ENCODE measurements at places on chromosomes 5 and 9.

DNA sequence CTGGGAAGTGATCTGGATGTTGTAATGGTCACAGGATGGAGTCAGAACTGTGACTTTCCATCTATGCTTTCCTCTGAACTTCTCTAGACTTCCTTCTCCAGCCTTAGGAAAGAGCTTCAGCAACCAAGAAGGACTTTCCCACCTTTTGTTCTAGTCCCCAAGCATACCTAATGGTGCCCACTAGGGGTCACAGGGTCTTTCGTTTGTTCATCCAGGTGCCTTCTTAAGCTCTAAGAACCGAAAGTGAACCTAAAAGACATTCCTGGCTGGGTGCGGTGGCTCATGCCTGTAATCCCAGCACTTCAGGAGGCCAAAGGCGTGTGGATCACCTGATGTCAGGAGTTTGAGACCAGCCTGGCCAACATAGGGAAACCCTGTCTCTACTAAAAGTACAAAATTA, 1.8 kb upstream of the WNT8A start:
- DNase-seq, result no peak

DNA sequence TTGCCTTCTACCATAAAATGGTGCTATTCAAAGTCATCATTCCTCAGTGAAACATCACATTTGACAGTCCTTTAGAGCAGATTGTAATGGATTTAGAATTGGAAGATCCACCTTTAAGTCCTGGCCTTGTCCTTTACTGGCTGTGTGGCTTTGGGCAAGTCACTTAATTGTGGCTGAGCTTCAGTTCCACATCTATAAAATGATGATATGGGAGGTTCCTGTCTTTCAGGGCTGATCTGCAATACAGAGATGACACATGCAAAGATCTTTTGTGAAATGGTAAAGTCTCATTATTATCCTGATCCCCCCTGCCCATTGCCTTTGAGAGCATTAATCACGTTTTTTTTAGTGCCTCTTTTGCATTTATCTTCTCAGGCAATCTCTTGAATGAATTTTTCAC, 58.2 kb downstream of the ZFAND5 start:
- no peak for DNase-seq

DNA sequence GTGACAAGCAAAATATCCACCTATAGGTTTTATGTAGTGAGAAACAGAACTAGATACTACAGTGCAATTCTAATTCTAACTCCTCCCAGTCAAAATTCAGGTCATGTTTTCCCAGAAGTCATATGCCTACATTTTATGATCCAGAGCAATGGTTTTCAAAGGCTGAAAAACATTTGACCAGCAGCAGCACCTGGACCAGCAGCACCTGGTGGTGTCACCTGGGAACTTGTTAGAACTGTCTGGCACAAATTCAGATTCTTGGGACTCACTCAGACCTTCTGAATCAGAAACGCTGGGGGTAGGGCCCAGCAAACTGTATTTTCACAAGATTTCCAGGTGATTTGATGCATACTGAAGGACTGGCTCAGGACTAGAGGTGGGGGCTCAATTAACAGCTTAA, 367.7 kb upstream of the RFX3 start:
- DNase-seq, result no peak

GRCh38 chr5:17230808-17231525, 13.5 kb downstream of the BASP1 start:
- no peak for DNase-seq

- DNase-seq, result peak; percentile 21
Observed at GRCh38 chr5:151022511-151023018, 2.2 kb downstream of the GPX3 start.

- no peak for DNase-seq
Observed at GRCh38 chr9:113289091-113289490, 13.6 kb downstream of the PRPF4 start.

DNA sequence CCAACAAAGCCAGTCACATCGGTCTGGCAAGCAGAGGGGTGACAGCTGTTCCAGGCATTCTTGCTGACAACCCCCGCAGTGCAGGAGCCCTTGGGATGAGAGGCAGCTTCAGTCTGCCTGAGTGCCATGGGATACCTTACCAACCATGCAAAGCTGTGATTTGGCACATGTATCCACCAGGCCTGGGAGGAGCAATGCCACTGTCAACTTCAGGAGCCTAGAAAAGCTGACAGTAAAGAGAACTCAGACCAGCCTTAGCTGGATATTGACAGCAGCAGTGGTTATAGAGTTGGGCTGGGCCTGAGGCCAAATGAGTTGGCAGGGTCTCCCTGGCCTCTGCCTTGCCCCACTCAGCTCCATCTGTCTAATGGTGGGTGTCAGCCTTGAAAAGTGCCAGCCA, 10.1 kb upstream of the PLPPR1 start:
- DNase-seq, result no peak

GRCh38 chr5:158639881-158640592, 459.7 kb downstream of the EBF1 start:
- no peak for DNase-seq

DNA sequence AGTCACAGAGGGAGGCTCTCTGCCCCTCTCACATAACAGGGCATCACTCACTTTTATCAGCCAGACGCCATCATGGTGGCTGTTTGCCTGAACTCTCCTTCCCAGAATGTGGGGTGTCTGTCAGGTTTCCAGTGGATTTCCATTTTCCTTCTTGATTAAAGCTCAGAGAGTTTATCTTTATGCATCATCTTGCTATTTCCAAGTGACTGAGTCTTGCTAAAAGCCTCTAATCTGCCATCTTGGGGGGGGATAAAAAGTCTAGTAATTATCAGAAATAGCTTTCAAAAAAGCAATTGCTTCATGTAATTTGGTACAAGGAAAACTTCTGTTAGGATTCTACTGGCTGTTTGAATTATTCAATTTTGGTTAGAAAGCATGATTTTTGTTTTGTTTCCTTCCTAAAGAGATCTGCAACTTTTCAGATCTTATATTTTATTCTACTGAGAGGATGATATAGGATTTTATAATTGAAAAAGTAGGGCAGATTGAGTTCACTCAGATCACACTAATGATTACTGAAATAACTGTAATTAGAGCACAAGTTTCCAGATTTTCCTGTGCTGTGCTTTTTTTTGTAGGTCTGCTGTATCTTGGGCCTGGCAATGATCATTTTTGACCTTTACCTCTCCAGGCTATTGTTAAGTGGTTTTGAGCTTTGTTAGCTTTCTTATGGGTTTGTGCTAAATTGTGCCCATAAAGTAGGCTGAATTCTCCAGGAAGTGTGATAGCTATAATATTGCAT, 661.5 kb downstream of the TLE4 start:
- DNase-seq, result no peak

GRCh38 chr5:139646912-139647505, 1.1 kb upstream of the CXXC5 start:
- no peak for DNase-seq

GRCh38 chr9:132074736-132075135, 4.9 kb downstream of the MED27 start:
- DNase-seq, result peak; percentile 79

GRCh38 chr5:119708076-119708790, 78.9 kb downstream of the FAM170A start:
- DNase-seq, result no peak

DNA sequence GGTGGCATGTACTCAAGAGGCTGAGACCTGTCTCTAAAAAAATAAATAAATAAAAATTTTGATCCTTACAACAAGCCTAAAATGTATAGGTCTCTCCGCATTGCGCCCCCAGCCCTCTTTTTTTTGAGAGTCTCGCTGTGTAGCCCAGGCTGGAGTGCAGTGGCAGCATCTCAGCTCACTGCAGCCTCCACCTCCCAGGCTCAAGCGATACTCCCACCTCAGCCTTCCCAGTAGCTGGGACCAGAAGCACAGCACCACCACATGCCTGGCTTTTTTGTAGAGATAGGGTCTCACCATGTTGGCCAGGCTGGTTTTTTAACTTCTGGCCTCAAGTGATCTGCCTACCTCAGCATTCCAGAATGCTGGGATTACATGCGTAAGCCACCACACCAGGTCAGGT, 2.2 kb upstream of the GARIN3 start:
- no peak for DNase-seq

- DNase-seq, result no peak
Observed at GRCh38 chr9:2047144-2047671, 32.1 kb downstream of the SMARCA2 start.

DNA sequence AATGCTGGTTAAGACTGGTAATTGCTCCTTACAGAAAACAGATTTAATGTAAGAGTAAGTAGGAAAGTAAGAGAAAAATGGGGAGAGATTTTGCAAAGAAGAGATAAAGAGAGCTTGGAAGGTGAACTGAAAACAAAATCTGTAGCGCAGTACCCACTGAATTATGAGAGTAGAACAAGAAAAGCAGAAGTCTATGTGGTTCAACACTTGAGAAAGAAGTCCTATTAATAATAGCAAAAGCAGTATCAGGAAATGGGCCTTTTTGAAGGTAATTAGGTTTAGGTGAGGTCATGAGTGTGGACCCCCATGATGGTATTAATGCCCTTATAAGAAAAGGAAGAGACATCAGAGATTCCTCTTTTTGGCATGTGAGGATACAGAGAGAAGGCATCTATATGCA, 460.6 kb downstream of the CETN3 start:
- no peak for DNase-seq

- no peak for DNase-seq
Observed at GRCh38 chr5:98076501-98076900, 697.0 kb upstream of the RGMB start.

GRCh38 chr9:4548811-4549725, 58.8 kb downstream of the SLC1A1 start:
- no peak for DNase-seq

DNA sequence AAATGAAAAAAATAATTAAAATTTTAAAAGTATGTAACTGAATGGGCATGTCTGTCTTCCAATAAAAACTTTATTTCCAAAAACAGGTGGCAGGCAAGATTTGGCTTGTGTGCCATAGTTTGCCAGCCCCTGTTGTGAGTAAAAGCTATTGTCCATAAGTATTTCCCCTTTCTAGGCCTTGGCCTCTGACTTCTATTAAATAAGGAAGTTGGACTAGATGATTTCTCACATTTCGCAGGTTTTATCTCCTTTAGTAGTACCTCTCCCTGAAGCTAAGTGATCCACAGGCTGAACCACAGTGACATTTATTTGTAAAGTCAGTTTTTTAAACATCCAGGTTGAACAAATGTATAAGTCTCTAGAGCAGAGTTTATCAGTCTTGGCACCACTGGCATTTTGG, 41.3 kb downstream of the RECK start:
- DNase-seq, result no peak

GRCh38 chr9:121566481-121567465, 67.1 kb upstream of the GGTA1 start:
- DNase-seq, result peak; percentile 72

DNA sequence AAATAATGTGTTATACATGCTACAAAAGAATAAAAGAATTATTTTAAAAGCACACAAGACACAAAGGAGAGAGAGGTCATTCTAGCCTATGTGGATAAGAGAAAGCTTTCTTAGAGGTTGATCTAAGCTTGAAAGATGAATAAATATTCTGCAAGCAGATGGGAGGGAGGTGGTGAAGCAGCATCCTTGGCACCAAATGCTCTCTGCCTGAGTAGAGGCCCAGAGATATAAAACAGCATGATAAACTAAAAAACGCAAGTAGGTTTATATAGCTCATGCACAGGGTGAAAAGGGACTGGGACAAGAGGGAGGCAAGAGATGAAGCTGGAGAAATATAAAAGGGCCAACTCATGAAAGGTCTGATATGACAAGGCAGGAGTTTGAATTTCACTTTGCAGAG, 283.2 kb upstream of the POU5F2 start:
- DNase-seq, result no peak

DNA sequence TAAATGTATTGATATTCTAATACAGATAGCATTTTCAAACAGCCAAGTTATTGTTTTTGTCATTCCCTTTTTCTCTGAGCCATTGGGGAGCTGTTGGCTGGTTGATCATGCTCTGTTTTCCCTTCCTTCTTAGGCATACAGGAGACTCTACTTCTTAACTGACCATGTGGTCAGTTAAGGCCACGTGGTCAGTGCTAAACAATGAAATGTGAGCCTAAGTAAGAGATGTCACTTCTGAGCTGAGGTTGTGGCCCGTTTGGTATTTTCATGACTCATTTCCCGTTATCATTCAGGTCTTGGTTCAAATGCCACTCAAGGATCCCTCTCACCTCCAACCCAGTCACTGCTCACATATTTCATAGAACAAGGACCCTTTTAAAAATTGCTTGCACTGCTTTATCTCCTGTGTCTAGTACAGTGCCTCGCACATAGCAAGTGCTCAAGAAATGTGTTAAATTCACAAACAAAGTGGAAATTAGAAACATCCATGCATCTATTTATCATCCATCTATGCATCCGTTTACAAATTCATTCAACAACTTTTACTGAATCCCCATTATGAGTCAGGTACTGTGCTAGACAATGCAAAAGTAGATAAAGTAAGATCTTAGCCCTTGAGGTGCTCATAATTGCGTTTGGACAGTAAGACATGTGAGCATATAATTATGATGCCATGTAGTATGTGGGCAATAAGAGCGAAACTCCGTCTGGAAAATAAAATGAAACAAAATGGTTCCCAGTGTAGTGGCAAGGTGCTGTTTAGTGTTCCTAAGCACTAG, 50.7 kb downstream of the ARRDC3 start:
- DNase-seq, result peak; percentile 72

DNA sequence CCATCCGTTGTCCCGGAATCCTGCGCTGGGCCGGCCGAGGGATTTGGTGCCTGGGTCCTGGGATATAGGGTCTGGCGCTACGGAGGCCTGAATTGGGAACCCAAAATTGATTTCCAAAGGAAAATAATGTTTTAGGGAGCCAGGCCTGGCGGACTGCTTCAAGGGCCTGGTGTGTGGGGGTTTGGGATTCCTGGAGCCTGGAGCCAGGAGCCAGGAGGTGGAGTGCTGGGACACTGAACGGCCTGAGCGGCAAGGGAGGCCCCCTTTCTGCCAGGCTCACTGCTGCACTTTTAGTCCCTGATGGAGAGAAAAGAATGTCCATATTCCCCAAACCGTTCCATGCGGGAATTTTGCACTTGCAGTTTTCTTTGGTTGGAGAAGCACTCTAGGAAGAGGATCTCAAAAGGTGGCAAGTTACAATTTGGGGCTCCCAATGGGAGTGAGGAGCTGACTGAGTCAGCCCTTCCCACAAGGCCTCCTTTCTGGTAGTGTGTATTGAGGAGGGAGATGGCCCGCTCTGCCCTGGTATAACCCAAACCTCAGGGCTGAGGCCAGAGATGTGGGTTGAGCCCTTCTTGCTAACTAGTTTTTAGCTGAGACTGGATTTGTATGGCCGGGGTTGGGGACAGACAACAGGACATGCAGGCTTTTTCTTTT, 2.2 kb downstream of the LMX1B start:
- DNase-seq, result no peak

- DNase-seq, result no peak
Observed at GRCh38 chr9:111051400-111051799, 13.1 kb upstream of the LPAR1 start.
